ENCODE measurements at places on chromosomes 5 and 9. TPM values are rescaled to one million over a fixed set of nuclear protein-coding genes. Genes with fewer than 3 reads are reported as not detected.
A peak's percentile ranks its signal among the peaks of the same experiment; 100 is the strongest.

DNA sequence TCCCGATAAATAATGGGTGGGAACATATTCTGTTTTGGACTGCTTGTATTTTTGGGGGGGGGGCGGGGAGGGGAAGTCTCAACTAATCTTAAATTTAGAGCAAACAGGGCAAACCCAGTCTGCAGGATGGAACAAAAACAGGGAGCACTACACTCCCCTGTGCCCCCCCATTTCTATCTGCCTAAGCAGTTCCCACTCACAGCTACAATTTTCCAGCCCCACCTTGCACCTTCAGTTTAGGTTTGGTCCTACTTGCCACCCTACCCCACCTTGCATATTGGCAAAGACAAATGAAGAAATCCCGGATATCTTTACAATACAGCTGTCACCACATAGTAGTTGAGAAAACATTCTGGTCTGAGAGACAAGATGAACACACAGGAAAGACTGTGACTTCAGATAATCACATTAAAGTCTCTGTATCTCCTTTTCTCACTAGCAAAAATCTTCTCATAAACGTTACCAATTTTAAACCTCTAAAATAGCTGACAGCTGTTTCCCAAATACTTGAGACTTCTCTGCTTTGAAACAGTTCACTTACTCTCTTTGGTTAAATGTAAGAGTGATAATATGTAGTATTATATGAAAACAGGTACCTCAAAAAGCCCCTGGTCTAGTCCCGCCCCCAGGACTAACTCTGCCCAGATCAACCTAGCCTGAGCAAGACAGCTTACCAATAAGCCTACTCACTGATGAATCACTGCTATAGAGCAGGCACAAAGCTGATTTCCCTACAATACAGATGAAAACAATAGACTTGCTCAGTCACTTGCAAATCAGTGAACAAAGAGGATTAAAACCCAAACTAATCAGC, 5.2 kb upstream of the RAPGEF6 start:
- peak; percentile 42 for DNase-seq

DNA sequence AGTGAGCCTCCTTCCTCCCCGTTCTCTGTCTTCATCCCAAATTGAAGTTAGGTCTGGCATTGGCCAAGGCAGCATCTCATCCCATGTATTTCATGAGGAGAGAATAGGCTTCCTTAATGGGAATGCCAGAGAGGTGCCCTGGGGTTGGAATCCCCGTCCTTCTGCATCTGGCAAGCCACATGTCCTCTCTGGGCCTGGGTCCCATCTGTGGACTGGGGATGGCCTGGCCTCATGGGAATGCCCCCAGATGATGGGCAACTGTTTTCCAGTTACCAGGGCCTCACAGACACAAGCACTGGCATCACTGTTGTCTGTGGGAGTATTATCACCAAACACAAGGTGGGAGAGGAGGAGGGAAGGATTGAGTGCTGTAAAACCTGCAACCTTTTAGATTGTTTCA, 153.9 kb downstream of the FSTL4 start:
- DNase-seq: no peak

GRCh38 chr5:56175021-56175420, 58.1 kb downstream of the ANKRD55 start:
- no peak for DNase-seq

GRCh38 chr5:124512236-124512635, 234.2 kb downstream of the ZNF608 start:
- no peak for DNase-seq

GRCh38 chr5:67679184-67679841, 482.7 kb upstream of the CD180 start:
- peak; percentile 16 for DNase-seq

DNA sequence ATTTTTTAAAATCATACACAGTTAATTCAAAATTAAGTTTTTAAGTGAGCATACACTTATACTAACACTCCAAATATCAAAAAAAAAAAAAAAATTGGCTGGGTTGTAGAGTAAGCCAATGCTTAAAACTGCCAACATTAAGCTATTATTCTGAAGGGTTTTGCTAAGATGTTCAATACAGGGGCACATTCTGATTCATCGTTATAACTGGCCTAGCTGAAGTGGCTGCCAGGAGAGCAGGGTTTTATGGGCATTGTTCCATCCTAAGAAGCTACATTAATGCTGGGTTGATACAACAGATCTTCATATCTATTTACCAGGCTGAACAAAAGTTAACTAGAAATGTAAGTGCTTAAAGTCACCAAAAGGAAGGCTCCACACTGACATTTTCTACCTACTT, 13.4 kb downstream of the ELAVL2 start:
- DNase-seq: no peak

GRCh38 chr5:79436224-79436623, 77.7 kb downstream of the HOMER1 start:
- DNase-seq: no peak

DNA sequence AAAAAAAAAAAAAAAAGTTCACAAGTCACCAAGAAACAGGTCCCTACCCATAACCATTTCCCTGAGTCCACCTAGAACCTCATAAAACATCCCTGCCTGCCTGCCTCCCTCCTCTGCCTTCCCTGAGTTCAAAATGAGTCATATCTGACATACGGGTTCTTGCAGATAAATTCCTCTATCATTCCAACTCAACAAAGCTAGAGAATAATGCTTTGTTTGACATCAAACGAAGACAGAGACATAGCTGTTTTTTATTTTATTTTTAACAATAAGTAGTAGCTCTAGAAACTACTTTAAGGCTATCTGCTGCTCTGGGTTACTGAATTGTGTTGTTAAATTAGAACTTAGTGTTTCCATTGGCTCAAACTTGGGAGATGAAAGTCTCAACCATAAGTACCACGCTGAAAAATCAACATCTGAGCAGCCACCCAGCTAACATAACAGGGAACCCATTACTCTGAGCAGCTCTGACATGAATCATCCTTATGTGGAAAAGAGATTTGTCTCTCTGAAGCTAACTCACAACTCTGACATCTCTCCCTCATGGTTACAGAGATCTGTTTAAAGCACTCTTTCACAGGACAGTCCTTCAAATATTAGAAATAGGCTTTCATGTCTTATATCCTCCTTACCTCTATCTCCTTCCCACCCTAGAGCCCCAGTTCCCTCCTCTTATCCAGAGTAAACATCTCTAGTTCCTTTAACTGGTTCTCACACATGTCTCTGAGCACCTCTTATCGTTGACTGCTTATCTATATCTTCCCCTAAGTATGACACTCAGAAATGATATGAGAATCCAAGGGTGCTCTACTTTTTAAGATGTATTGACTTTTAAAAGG, 12.1 kb downstream of the TMEM245 start:
- no peak for DNase-seq

The PTGDS gene
- not detected for total RNA-seq

The PCDHA11 gene
- total RNA-seq: 6.3 TPM

The IQGAP2 gene
- total RNA-seq: 37.7 TPM

Measured in neural progenitor cell (in vitro differentiated cells).